NCI-H2107 (cell line): ENCODE measurements at places on chromosomes 6 and 20.
A peak's percentile ranks its signal among the peaks of the same experiment; 100 is the strongest.

- no peak for DNase-seq
Measured at GRCh38 chr6:161053103-161053502, 61.5 kb downstream of the MAP3K4 start.

GRCh38 chr6:43150051-43150751 lies 20.9 kb upstream of the SRF start:
- DNase-seq = no peak

DNA sequence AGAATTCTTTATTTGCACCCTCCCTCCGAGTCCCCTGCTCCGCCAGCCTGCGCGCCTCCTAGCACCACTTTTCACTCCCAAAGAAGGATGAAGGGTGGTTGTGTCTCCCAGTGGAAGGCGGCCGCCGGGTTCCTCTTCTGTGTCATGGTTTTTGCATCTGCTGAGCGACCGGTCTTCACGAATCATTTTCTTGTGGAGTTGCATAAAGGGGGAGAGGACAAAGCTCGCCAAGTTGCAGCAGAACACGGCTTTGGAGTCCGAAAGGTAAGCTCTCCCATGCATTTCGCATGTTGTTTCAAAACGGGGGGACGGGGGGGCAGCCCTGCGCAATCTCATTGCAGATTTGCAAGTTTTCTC lies 357 bp downstream of the PCSK2 start:
- no peak for DNase-seq

DNA sequence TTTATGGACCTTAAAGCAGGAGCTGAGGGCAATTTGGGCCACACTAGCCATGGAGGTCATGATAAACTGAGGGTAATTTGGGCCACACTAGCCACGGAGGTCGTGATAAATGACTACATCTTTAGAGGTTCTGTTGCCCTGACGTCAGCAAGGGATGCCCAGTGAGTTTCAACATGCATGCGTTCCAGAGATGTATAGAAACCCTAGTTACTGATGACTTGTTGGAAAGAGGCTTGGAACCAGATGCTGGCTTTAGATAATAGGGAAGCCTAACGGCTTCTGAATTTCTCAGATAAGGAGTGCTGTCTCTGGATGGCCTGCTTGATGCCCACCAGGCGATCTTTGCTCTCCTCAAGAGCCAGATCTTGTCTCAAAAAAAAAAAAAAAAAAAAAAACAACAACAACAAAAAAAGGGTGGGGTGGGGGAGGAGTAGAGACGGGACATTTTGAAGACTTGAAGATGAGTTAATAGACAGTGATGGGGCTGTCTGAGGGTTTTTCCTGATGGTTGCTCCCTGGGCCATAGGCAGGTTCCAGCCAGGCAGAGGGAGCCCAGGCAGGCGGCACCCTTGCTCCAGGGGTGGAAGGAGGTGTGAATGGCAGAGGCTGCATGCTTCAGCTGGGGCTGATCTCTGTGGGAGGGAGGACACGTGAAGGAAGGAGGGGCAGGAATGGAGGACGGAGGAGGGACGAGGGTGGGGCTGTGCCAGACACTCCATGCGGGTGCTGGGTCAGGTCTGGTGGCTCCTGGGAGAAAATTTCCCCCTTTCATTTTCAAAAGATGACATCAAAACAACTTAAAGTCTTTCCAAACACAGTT lies 27.0 kb upstream of the FRMD1 start:
- DNase-seq = peak; percentile 55

DNA sequence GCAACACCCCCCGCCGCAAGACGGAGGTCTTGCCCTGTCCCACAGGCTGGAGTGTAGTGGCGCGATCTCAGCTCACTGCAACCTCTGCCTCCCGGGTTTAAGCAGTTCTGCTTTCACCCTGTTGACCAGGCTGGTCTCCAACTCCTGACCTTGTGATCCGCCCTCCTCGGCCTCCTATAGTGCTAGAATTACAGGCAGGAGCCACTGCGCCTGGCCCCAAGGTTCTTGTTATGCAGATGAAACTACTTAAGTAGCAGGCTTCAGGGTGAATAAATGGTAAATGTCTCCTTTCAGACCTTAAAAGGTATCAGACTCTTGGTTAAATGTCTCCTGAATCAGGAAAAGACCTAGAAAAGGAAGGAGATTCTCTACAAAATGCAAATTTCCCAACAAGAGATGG lies 95.4 kb upstream of the TMEM181 start:
- DNase-seq = no peak

DNA sequence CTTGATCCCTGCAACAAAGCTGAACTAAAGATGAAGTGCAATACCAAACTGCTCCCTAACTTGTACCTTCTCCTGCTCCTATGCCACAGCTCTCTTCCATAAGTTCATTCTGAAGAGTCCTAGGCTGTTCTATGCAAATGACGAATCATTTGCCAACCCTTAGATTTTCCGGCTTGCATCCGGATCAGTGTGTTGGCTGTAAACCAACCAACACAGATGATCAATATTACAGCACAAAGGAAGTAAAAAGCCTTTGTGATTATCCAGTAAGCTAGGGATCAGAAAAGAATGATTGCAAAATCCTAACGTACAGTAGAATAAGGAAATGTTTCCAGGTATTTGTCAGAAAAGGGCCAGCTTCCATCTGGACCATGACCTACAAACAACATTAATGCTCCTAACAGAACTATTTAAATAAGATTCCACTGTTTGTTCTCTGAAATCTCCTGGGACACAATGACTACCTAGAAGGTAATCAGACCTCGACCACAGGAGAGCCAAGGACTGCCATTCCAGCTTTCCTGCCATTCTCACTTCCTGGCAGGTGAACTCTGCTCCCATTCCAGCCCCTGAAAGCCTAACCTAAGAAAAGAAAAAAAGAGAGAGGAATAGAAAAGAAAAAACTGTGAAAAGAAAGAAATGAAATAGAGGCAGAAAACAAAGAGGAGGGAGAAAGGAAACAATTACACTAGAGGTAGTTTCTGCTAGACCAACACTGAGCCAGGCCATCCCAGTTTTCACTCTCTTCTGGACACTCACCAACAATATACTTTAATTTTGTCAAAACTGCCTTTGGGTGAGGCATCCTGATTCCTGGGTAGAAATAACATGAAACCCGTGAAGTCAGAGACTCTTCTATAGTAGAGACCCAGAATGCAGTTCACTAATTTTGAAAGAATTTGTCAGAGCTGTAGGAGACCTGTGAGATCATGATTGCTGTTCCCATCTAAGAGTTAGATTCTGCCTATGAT lies 19.7 kb downstream of the GMDS start:
- no peak for DNase-seq

- DNase-seq = no peak
Measured at GRCh38 chr6:15491986-15492269, 170.9 kb downstream of the DTNBP1 start.

GRCh38 chr6:144408161-144408560 lies 123.0 kb downstream of the UTRN start:
- no peak for DNase-seq

DNA sequence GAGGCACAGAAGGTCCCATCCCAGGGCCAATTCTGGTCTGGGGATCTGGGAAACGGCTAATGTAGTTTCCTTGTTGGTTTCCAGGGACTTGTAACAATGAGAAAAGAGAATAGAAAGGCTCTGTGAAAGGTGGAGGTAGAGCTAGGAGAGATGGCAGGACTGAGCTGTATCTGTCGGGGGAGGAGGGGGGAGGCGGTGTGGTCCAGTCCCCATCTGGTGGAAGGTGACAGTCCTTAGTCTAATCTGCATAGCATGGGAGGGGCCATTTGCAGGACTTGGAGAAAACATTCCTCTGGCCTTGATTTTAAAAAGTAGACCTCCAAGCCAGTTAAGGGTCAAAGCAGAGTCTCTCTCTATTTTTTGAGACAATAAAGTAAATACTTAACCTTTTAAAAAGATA lies 137.1 kb downstream of the DNAH8 start:
- DNase-seq = no peak

GRCh38 chr6:79833264-79833963 lies 113.9 kb downstream of the ELOVL4 start:
- DNase-seq = no peak

DNA sequence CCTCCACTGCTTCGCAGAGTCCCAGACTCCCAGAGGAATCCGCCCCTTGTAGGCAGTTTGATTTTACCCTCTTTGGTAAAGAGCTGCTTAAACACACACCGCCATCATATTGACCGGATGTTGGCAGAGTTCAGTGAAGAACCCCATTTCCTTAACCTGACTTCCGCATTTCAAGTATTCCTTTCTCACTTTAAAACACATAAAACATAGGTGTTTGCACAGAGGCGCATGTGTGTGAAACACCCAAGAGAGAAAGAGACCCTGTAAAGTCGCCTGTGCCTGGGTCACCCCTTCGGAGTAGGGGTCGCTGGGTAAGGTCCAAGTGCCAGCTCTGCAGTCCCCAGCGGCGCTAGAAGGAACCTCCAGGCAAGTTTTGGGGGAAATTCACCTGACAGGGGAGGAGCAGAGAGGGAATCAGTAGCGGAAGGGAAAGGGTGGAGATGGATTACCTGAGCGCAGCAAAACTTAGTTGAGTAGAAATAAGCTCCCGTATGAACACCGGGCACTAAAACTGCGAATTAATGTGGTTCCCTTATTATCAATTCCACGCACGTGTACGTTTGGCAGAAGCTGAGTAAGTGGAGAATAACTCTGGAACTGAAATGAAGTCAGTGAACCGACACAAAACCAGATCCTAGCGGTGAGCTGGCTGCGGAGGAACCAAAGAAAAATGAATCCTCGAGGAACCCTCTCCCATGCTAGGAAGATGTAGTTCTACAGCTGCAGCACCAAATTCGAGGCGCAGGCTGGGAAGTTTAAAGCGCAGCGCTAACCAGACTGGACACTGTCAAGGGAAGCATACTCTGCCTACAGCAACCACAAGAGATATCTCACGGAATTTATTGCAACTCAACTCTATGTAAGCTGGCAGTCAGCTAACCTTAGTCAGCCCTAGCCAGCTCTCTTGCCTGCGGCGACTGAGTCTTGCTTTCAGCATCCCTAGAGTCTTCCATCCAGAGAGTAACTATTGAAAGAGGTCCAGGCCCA lies 3.5 kb upstream of the HTR1B start:
- DNase-seq = no peak

DNA sequence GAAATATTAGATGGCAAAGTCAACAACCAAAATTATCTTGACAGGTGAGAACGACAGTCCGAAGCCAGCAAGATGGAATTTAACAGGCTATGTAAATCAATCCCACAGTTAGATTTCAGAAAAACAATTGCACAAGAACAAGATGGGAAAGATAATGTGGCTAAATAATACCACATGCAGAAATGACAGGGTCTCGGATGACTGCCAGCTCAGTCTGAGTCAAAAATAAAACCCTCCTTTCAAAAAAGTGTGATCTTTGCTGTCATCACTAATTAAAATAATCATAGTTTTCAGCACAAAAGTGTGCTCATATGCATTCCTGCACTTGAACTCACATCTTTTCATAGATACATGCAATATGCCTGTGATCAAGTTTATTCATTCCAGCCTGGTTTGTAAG lies 25.9 kb downstream of the FOXQ1 start:
- no peak for DNase-seq

GRCh38 chr6:95142661-95143335 lies 434.5 kb upstream of the MANEA start:
- DNase-seq = no peak

DNA sequence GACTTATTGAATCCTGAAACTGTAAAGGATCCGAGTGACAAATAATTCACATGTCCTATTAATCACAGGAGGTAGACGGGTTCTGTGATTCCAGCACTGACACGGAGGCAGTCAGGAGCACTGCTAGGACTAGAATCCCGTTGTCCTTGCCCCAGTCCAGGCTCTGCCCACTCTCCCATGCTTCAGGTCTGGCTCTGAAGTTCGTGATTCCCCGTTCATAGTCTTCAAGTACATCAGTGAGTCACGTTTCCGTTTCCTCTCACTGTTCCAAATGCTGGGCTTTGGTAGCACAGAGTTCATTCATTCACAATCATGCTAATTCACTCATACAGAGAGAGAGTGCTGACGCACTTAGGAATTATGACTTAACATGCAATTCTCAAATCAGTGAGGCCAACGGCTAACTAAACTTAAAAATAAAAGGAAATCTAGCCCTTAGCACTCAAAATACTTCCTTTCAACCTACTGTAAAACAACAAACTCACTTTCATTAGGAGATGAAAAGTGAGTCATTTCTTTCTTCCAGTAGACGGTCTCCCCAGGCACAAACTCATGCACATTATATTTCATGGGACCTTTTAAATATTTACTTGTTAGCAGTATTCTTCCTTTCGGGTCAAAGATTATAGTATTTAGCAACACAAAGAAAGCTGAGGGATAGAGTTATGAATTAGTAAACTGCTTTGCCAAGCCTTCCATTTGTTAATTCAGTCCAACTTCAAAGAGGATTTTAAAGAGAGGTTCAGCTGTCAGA lies 94.0 kb upstream of the NHSL1 start:
- DNase-seq = no peak
